ENCODE measurements at places on chromosomes 5 and 9.

DNA sequence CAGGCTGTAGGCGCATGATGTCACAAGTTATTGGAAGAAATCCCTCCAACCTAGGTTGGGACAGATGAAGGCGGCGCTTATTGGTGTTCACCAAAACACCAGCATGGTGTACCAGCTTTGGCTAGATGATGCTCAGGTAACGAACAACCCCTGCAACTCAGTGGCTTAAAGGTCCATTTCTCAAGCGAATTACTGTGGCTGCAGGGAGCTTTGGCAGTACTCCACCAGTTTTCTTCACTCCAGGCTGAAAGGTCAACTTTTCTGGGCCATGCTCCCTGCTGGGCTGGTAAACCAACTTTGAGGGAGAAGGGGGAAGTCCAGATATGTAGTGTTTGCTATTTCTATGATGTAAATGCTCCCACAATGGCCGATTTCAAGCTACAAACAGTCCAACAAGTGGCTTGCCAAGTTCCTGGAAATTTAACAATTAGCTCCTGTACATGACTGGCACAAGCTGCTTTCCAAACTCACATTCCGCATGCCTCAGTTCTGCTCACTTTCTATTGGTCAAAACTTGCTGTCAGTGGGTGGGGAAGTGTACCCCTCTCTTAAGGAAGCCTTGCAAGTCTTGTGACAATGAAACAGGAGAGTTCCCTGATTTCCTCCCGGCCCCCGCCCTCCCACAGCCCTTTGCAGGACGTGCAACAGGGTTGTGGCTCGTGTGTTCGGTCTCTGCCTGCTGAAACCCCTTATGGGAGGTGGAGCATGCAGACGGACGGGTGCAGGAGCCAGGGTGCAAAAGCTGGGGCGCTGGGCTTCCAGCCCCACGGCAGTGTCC is 588 bp upstream of the ZBED3 start:
- no peak for DNase-seq

- DNase-seq = no peak
These were observed 26.6 kb downstream of the COL23A1 start for GRCh38 chr5:178563621-178564020.

GRCh38 chr9:92607088-92607487 is 62.8 kb downstream of the IPPK start:
- DNase-seq = no peak

- no peak for DNase-seq
These were observed 8.7 kb downstream of the SHROOM1 start for GRCh38 chr5:132821791-132822190.

Data from HCT116 (cell line).